Parietal lobe (tissue), 2 donors: ENCODE measurements at places on chromosomes 3 and 15. TPM values are rescaled to one million over a fixed set of nuclear protein-coding genes. Genes with fewer than 3 reads are reported as not detected.

The CIDEC gene
- total RNA-seq = not detected

The CEP19 gene
- total RNA-seq = 5.6 TPM

The B3GALNT1 gene
- 88.3 TPM for total RNA-seq

The SLC15A2 gene
- total RNA-seq = 9.4 TPM

The RTP3 gene
- not detected for total RNA-seq

The DNAH12 gene
- total RNA-seq = 1.6 TPM

The FGD5 gene
- total RNA-seq = 3.4 TPM

The CHRM5 gene
- total RNA-seq = 0.63 TPM

The PML gene
- 19.1 TPM for total RNA-seq

The ROPN1B gene
- total RNA-seq = 0.94 TPM

The CATSPER2 gene
- total RNA-seq = 18.2 TPM

The CFAP91 gene
- total RNA-seq = 13.5 TPM

The GOLGA6B gene
- total RNA-seq = not detected

The CYP1A2 gene
- not detected for total RNA-seq

The MYH15 gene
- total RNA-seq = 0.63 TPM

The C2CD4B gene
- 1.6 TPM for total RNA-seq

The NR2E3 gene
- not detected for total RNA-seq

The ZNF860 gene
- 5.3 TPM for total RNA-seq
